Brain microvascular endothelial cell (primary cell): ENCODE measurements at places on chromosomes 5 and 9.

GRCh38 chr9:73643379-73644013 is 491.8 kb downstream of the ANXA1 start:
- peak; percentile 2 for DNase-seq

- no peak for DNase-seq
Measured at GRCh38 chr9:4689021-4689420, 9.7 kb downstream of the CDC37L1 start.

GRCh38 chr5:140351609-140352334 is 5.4 kb upstream of the HBEGF start:
- peak; percentile 79 for DNase-seq

DNA sequence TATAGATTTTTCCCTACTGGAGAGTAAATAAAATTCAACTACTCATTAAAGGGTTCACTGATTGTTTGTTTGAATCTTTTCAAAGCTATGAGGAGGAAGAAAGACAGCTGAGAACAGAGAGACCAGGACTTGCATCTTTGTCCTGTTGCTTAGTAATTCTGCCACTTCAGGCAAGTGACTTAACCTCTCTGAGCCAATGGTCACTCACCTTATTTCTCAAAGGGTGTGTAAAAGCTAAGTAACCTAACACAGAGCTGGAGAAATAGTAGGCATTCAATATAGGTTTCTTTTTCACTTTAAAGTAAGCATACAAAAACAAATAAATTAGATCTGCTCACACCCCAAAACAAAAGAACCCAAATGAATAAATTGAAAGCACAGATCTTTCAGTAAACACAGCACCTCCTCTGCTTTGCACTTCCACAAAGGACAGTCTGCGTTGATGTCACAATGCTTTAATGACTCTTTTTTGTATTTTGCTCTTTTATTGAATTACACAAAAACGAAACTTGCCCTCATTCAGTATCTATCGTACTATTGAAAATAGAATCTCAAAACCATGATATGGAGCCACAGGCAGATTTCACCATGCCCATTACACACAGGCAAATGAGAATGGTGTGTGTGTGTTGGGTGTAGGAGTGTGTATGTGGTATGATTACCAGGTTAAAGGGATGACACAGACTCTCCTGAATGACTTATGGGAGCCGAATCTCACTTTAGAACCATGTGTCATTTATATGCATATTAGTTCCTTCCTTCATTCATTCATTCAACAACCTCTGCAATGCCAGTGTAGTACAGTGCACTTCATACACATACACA is 166.0 kb downstream of the EBF1 start:
- DNase-seq, result no peak

DNA sequence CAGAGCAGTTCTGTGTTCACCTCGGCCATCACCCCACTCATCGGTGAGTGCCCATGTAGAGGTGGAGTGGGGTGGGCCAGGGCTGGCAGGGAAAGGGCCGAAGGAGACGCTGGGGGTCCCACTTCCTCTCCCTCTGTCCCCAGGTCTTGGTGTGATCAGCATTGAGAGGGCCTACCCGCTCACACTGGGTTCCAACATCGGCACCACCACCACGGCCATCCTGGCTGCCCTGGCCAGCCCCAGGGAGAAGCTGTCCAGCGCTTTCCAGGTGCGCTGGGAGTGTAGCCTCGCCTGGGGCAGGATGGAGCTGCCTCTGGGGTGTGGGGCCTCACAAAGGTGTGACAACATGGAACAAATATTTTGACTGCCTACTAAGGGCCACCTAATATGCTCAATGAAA is 3.7 kb downstream of the PFN3 start:
- DNase-seq, result no peak
